ENCODE measurements at places on chromosomes 2 and 18. TPM values are rescaled to one million over a fixed set of nuclear protein-coding genes. Genes with fewer than 3 reads are reported as not detected.

GRCh38 chr2:20728114-20728758, 61.3 kb downstream of the GDF7 start:
- no peak overlapping the region for H3K27ac ChIP-seq
- no peak overlapping the region for H3K4me3 ChIP-seq
- no peaks in the 10 kb centered on the region for H3K36me3 ChIP-seq
- H3K27me3 ChIP-seq: no peaks in the 10 kb centered on the region

Gene PRPF40A
- 81.9 TPM for total RNA-seq

Gene AGXT
- not detected for total RNA-seq

GRCh38 chr18:41324020-41324791, 630.8 kb upstream of the PIK3C3 start:
- no peak overlapping the region for H3K4me3 ChIP-seq
- no peaks in the 10 kb centered on the region for H3K27me3 ChIP-seq
- H3K36me3 ChIP-seq: no peaks in the 10 kb centered on the region
- no peaks in the 10 kb centered on the region for H3K4me1 ChIP-seq

Gene ANKRD36B
- total RNA-seq: 41.7 TPM

Gene ITGA6
- total RNA-seq: 27.1 TPM

Gene HADHB
- total RNA-seq: 124 TPM

Gene WNT6
- total RNA-seq: 1.3 TPM

DNA sequence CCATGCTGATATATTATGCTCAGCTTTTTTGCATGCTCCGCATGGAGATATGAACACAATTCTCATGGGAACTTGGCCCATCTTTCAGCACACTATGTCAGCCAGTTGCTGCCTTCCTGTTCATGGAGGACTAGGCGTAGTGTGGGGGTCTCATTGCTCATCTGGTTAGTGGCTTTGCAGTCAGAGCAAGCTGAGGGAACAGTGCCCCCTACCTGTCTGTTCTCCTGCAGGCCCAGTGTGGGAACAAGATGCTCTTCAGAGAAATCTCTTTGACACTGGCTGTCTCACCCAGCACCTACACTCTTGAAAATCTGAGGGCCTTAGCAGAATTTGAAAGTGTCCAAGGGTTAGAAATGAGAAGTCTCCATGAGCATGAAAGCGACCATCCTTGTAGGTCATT, 47.1 kb downstream of the SPTBN1 start:
- H3K4me3 ChIP-seq: no peak overlapping the region
- no peak for DNase-seq
- H3K4me1 ChIP-seq: peaks cover 31% of the 10 kb centered on the region

DNA sequence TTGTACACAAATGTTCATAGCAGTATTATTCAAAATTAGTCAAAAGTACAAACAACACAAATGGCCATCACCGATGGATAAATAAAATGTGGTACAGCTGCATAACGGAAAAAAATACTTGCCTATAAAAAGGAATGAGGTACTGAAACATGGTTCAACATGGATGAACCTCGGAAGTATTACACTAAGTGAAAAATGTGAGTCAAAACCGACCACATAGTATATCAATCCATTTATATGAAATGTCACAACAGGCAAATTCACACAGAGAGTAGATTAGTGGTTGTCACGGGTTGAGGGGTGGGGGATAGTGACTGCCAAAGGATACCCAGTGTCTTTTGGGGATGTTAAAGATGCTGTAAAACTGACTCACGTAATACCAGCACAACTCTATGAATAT, 3.5 kb downstream of the SS18 start:
- no peaks in the 10 kb centered on the region for H3K27me3 ChIP-seq
- DNase-seq: no peak
- no peaks in the 10 kb centered on the region for H3K36me3 ChIP-seq
- H3K4me1 ChIP-seq: no peaks in the 10 kb centered on the region

DNA sequence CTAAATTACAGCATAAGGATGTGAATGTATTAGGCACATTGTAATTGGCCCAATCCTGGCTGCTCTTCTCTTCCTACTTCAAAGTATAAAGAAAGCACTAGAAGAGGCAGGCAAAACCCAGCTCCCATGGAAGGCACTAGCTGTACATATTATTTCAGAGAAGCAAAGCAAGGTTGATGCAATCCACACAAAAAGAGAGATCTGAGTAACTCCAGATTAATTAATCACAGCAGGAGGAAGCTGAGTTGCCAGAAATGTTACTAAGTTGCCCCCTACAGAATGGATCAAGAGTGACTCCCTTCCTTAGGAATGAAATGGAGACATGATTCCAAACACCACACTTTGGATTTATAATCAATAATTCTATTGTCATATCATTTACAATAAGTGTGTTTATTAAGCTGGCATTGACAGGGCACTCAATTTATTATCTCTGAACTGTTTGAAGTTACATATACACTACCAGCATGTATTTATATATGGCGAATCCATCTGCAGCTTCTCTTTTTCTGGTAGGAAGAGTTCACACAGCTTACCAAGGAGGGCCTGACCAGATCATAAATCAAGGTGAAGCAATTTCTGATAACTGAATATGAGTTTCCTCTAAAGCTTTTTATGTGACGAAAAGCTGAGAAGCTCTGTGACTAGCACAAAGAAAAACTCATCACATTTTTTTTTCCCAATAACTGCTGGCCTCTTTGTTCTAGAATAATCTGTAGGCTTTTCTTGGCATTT, 393.1 kb upstream of the LYPD1 start:
- no peaks in the 10 kb centered on the region for H3K4me1 ChIP-seq
- H3K4me3 ChIP-seq: no peak overlapping the region
- H3K36me3 ChIP-seq: no peaks in the 10 kb centered on the region
- no peaks in the 10 kb centered on the region for H3K27me3 ChIP-seq

DNA sequence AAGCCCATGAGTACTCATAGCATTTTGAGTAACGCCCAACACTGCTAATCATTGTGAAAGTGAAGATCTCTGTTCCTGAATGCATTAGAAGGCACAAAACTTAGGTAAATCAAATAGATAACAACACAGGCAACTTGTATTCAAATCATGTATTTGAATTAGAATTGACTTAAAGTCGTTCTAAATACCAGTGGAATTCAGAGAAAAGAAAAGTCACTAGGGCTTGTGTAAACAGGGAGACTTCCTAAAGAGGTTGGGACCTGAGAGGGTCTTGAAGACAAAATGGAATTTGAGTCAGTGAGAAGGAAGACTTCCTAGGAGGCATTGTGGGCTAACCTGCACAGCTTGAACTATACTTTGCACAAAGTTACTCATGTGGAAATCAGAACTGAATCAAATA, 127.2 kb downstream of the CTNNA2 start:
- H3K36me3 ChIP-seq: no peaks in the 10 kb centered on the region
- DNase-seq: no peak
- no peaks in the 10 kb centered on the region for H3K4me1 ChIP-seq
- no peaks in the 10 kb centered on the region for H3K27me3 ChIP-seq
- no peak overlapping the region for H3K27ac ChIP-seq

Gene UGT1A5
- total RNA-seq: not detected

Gene CCDC150
- total RNA-seq: 3.4 TPM

DNA sequence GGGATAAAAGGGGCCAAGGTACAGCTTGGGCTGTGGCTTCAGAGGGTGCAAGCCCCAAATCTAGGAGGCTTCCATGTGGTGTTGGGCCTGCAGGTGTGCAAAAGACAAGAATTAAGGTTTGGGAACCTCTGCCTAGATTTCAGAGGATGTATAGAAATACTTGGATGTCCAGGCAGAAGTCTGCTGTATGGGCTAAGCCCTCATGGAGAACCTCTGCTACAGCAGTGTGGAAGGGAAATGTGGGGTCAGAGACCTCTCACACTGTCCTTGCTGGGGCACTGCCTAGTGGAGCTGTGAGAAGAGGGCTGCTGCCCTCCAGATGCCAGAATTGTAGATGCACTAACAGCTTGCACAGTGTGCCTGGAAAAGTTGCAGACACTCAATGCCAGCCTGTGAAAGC, 880.6 kb upstream of the ID2 start:
- H3K4me3 ChIP-seq: no peak overlapping the region
- DNase-seq: no peak
- H3K36me3 ChIP-seq: no peaks in the 10 kb centered on the region
- no peak overlapping the region for H3K27ac ChIP-seq
- H3K4me1 ChIP-seq: no peaks in the 10 kb centered on the region
- H3K27me3 ChIP-seq: no peaks in the 10 kb centered on the region

DNA sequence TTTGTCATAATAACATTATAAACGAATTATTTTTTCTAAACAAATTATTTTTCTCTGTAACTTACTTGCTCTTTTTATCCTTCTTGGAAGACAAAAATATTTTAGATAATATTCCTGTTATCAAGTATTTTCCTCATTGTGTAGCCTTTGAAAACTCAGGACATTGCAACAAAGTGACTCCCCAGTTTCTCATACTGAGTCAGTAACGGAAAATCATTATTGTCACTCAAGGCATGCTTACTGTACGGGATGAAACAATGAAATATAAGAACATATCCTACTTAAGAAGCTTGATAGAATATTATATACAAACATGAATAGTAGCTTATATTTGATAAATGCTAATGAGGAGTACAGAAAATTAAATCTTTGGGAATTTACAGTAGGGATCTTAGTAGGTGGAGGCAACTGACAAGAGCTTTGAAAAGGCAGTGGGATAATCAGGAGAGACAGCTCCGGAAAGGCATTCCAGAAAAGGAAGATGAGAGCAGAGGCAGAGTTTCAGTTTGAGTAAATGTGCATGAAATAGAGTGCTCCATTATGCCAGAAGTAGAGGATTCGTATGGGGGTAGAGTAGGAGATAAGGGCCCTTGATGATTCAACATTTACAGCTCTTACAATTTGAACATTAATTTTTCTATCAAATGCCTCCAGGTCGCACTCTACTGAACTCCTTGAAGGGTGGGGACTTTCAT, 14.0 kb upstream of the YES1 start:
- no peaks in the 10 kb centered on the region for H3K4me1 ChIP-seq
- H3K4me3 ChIP-seq: no peak overlapping the region
- DNase-seq: no peak
- H3K27ac ChIP-seq: no peak overlapping the region
- no peaks in the 10 kb centered on the region for H3K27me3 ChIP-seq
- no peaks in the 10 kb centered on the region for H3K36me3 ChIP-seq

DNA sequence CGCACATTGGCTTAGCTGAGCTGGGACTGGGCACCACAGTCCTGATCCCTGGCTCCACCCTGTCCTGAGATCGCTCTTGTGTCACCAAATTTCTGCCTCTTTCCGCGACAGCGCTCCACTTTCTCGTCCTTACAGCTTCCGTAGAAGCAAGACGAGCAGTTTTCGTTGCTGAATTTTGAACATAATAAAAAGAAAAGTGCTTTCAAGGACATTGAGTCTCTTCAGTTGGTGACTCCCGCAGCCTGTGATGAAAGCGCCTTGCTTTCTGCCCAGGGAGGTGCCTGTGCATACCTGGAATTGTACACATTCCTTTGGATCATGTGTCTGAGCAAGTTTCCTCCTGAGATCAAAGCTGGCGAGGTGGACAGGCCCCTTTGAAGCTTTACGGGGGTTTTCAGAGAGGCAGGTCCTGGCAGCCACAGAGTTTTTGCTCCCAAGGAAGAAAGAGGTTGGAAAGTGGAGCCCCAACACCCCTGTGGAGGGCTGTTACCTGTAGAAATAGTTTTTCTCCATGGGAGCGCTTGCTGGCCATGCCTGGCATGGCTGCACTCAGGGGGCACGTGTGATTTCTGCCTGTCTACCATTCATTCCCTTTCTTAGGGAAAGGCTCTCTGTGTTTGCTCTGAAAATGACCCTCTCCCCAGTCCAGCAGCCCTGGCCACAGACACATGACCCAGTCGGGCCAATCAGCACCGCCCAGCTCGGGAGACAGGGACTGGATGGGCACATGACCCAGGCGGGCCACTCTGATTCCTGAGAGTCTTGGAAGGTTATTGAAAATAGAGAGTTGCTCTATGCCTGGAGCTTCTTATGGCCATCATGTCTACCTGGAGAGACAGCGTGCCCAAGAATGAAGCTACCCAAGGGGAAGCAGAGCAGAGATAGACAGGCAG, 115.6 kb upstream of the OTOS start:
- no peaks in the 10 kb centered on the region for H3K27me3 ChIP-seq
- DNase-seq: no peak
- H3K36me3 ChIP-seq: no peaks in the 10 kb centered on the region
- no peak overlapping the region for H3K4me3 ChIP-seq
- peaks cover 32% of the 10 kb centered on the region for H3K4me1 ChIP-seq
- H3K27ac ChIP-seq: no peak overlapping the region

Gene SERPINB13
- total RNA-seq: not detected

Measured in ovary (tissue), 10 donors.